ENCODE measurements at places on chromosomes 2 and 18.
A peak's percentile ranks its signal among the peaks of the same experiment; 100 is the strongest.

DNA sequence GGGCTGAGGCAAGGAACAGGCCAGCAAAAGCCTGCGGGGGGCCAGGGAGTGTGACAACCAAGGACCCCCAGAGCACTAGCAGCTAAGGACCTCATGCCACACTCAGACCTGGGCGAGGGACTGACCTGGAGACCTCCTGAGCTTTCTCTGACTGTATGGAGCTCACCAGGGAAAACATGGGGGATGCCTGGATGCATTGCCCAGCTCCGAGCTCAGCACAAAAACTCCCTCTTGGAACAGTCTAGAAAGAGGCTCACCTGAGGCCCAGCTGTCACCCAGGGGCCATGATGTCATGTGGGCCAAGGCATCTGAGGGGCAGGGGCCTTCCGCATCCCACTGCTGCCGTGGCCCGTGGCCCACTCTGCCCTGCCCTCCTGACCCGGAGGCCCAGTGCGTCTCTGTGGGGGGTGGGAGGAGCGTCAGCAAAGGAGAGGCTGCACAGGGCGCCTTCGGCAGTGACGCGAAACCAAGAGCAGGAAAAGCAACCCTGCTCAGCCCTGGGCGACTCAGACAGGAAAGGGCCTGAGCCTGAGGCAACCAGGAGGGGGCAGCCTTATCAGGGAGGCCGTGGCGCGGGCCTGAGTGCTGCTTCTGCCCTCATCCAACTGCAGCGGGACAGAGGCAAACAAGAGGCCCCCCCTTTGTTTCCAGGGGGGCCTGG, 57.3 kb upstream of the ALPP start:
- no peak for DNase-seq
- H3K4me1 ChIP-seq: peaks cover 59% of the 10 kb centered on the region
- H3K27ac ChIP-seq: no peak overlapping the region

DNA sequence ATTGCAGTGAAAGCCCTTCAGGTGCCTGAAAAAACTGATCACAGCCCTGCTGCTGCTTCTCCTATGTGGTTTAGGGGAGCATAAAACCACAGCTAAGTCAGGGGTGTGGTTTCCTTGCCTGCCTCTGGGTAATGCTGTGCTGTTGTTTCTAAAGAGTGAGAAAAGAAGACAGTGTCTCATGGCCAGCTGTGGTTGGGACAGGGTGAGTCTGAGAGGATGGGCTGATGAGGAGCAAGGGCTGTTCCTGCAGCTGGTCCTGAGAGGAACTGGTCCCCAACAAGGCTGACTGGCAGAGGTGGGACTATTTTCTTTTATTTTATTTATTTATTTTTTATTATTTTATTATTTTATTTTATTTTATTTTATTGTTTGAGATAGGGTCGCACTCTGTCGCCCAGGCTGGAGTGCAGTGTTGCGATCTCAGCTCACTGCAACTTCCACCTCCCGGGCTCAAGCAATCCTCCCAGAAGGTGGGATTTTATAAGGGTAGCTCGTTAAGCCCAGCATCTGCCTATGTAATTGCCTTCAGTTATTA, 236.7 kb downstream of the FHOD3 start:
- DNase-seq: no peak
- H3K27ac ChIP-seq: no peak overlapping the region
- peaks cover 2% of the 10 kb centered on the region for H3K36me3 ChIP-seq
- H3K27me3 ChIP-seq: no peaks in the 10 kb centered on the region
- no peaks in the 10 kb centered on the region for H3K4me1 ChIP-seq

DNA sequence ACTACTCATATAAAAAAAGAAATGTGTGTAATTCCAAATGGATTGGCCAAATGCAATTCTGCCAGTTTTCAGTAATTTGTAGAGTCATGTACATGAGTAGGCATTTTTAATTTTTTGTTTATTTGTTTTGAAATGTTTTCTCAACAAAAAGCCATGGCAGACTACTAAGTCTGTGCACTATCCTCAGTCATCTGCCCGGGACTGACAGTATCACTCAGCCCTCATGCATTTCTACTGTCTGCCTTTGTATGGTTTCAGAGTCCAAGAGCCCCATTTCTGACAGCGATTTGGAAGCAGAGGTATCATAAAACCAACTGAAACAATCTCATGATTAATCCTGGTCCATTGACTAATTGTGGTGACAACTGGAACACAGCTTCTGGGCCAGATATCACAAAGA, 109.9 kb upstream of the NYAP2 start:
- no peak overlapping the region for H3K27ac ChIP-seq
- H3K27me3 ChIP-seq: no peaks in the 10 kb centered on the region
- DNase-seq: no peak
- H3K4me1 ChIP-seq: no peaks in the 10 kb centered on the region

DNA sequence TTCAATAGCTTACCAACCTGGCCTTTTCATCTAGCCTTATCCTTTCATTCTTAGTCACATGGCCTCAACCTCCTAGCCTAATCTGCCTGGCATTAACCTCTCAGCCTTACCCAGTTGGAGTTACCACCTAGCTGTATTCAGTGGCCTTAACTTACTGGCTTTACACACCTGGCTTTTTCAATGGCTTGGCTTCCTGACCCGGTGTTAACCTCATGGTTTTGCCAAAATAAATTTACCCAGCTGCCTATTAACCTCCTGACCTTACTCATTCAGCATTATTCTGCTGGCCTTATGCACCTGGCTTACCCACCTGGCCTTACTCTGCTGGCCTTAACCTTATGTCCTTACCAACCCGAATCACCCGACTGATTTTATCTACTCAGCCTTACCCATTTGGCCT, 135.5 kb upstream of the ZSWIM2 start:
- no peaks in the 10 kb centered on the region for H3K27me3 ChIP-seq
- no peaks in the 10 kb centered on the region for H3K36me3 ChIP-seq
- H3K4me3 ChIP-seq: no peak overlapping the region
- DNase-seq: no peak

DNA sequence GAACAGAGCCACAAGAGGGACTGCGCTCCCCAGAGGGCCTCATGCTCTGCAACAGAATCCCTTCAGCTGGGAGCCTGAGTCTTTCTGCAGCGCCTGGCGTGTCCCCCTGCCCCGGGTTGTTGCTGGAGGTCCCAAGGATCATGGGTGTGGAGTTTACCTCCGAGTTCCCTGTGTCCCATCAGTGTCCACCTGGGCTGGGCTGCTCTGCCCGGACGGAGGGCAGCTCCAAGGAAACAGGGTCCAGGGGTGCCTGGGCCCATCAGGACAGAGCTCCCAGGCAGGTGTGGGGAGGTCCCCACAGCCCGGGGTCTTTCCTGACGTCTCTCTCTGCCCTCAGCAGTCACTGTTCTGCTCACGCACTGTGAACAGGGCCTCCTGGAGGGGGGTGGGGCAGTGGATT, 63.5 kb downstream of the EMILIN2 start:
- H3K27ac ChIP-seq: no peak overlapping the region
- peaks cover 12% of the 10 kb centered on the region for H3K27me3 ChIP-seq
- H3K4me3 ChIP-seq: no peak overlapping the region
- DNase-seq: no peak
- peaks cover 47% of the 10 kb centered on the region for H3K36me3 ChIP-seq

- H3K27me3 ChIP-seq: peaks cover 74% of the 10 kb centered on the region
- peak; percentile 95 for DNase-seq
- H3K4me3 ChIP-seq: peak overlapping the region; percentile 40
- H3K36me3 ChIP-seq: no peaks in the 10 kb centered on the region
- peaks cover 63% of the 10 kb centered on the region for H3K4me1 ChIP-seq
- peak overlapping the region; percentile 92 for H3K27ac ChIP-seq
Measured at GRCh38 chr2:66578054-66578686, 143.2 kb downstream of the MEIS1 start.

Data from spinal cord (tissue), 10 donors.